Smooth muscle cell of trachea (primary cell): ENCODE measurements at places on chromosomes 4 and X. TPM values are rescaled to one million over a fixed set of nuclear protein-coding genes. Genes with fewer than 3 reads are reported as not detected.

The C4orf50 gene
- total RNA-seq, result under 0.01 TPM in 1 of 2 replicates, not detected in the other

The NPNT gene
- total RNA-seq, result 0.29 and 1.5 TPM in 2 replicates

The DRP2 gene
- 2.0 and 2.3 TPM in 2 replicates for total RNA-seq

The P2RY4 gene
- total RNA-seq, result 0.44 TPM in 1 of 2 replicates, not detected in the other

The DCAF12L1 gene
- under 0.01 TPM in 1 of 2 replicates, not detected in the other for total RNA-seq

The SHISA3 gene
- 0.17 and 0.73 TPM in 2 replicates for total RNA-seq

The FOXR2 gene
- total RNA-seq, result not detected in 2 replicates

The HSFX3 gene
- total RNA-seq, result not detected in 2 replicates

The NDP gene
- 0.17 and 0.44 TPM in 2 replicates for total RNA-seq

The PAGE5 gene
- total RNA-seq, result not detected in 2 replicates

The ACE2 gene
- total RNA-seq, result not detected in 2 replicates

The PHEX gene
- 2.8 and 3.2 TPM in 2 replicates for total RNA-seq

The GUCY1A1 gene
- 4.0 and 4.2 TPM in 2 replicates for total RNA-seq
